ENCODE measurements at places on chromosomes 2 and 18. TPM values are rescaled to one million over a fixed set of nuclear protein-coding genes. Genes with fewer than 3 reads are reported as not detected.
A peak's percentile ranks its signal among the peaks of the same experiment; 100 is the strongest.

GRCh38 chr18:2871111-2871720 lies 24.4 kb downstream of the EMILIN2 start:
- H3K36me3 ChIP-seq, result no peaks in the 10 kb centered on the region
- H3K4me1 ChIP-seq, result peaks cover 14% of the 10 kb centered on the region
- peak; percentile 15 for DNase-seq
- no peaks in the 10 kb centered on the region for H3K27me3 ChIP-seq
- H3K4me3 ChIP-seq, result no peak overlapping the region
- no peak overlapping the region for H3K27ac ChIP-seq

- no peak overlapping the region for H3K4me3 ChIP-seq
- no peak overlapping the region for H3K27ac ChIP-seq
- no peaks in the 10 kb centered on the region for H3K4me1 ChIP-seq
- no peak for DNase-seq
- H3K36me3 ChIP-seq, result no peaks in the 10 kb centered on the region
- H3K27me3 ChIP-seq, result no peaks in the 10 kb centered on the region
Observed at GRCh38 chr2:164065038-164065437, 329.2 kb upstream of the FIGN start.

- H3K4me3 ChIP-seq, result no peak overlapping the region
- H3K27me3 ChIP-seq, result no peaks in the 10 kb centered on the region
- no peaks in the 10 kb centered on the region for H3K36me3 ChIP-seq
- no peak overlapping the region for H3K27ac ChIP-seq
- no peak for DNase-seq
Observed at GRCh38 chr2:234825616-234826015, 126.2 kb upstream of the SH3BP4 start.

RTP5 gene
- not detected for polyA plus RNA-seq

- no peak overlapping the region for H3K27ac ChIP-seq
- peaks cover 22% of the 10 kb centered on the region for H3K4me1 ChIP-seq
- DNase-seq, result no peak
- no peak overlapping the region for H3K4me3 ChIP-seq
- H3K27me3 ChIP-seq, result no peaks in the 10 kb centered on the region
Observed at GRCh38 chr18:77090546-77091174, 41.9 kb downstream of the MBP start.

DNA sequence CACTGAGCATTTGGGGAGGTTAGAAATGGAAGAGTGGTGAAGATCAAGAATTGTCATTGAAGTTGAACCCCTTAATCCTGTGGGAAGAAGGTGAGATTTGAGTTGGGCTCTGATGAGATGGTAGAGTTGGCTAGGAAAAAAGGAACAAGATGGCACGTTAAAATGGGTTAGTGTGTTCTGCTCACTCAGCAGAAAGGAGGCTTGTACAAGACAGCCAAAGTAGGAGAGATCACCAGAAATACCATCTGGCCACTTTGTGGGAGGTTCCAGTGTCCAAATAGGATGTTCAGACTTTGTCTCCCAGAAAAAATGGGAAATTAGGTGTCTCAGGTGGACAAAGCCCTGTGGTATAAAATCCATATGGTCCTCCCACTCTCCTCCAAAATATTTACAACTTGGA lies 56.0 kb upstream of the SLC14A2 start:
- DNase-seq, result no peak
- H3K27me3 ChIP-seq, result no peaks in the 10 kb centered on the region
- H3K4me3 ChIP-seq, result no peak overlapping the region
- H3K27ac ChIP-seq, result no peak overlapping the region
- H3K36me3 ChIP-seq, result no peaks in the 10 kb centered on the region

GRCh38 chr18:63192885-63193349 lies 126.7 kb downstream of the BCL2 start:
- no peak for DNase-seq
- no peak overlapping the region for H3K4me3 ChIP-seq
- peaks cover 1% of the 10 kb centered on the region for H3K4me1 ChIP-seq
- H3K27ac ChIP-seq, result no peak overlapping the region
- H3K36me3 ChIP-seq, result no peaks in the 10 kb centered on the region
- H3K27me3 ChIP-seq, result no peaks in the 10 kb centered on the region

CPSF3 gene
- polyA plus RNA-seq, result 14.4 TPM

UBE2F gene
- polyA plus RNA-seq, result 115 TPM

GRCh38 chr2:235940330-235940729 lies 227.9 kb downstream of the GBX2 start:
- H3K4me3 ChIP-seq, result no peak overlapping the region
- no peaks in the 10 kb centered on the region for H3K4me1 ChIP-seq
- DNase-seq, result peak; percentile 73
- no peaks in the 10 kb centered on the region for H3K36me3 ChIP-seq
- H3K27me3 ChIP-seq, result no peaks in the 10 kb centered on the region
- no peak overlapping the region for H3K27ac ChIP-seq

DNA sequence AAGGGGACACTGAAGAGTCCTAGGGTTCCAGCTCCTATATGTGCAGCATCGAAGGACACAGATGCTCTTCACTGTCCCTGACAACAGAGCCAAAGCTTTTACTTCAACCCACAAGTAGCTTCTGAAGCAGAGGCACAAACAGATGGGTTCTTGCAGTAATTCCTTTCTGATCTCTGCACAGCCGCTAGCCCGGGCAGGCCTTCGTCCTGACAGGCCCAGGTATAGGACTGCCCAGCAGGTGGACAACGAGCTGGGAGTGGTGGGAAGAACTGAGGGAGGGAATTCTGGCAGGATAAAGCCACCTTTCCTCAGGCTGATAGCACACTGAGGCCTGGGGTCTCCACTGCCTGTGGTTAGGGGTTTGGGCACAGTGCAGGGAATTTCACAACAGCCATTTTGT lies 94.8 kb downstream of the RHOB start:
- no peak overlapping the region for H3K4me3 ChIP-seq
- peaks cover 6% of the 10 kb centered on the region for H3K4me1 ChIP-seq
- no peaks in the 10 kb centered on the region for H3K27me3 ChIP-seq
- no peak for DNase-seq

GRCh38 chr2:207316906-207317305 lies 151.2 kb upstream of the KLF7 start:
- H3K27me3 ChIP-seq, result no peaks in the 10 kb centered on the region
- H3K4me1 ChIP-seq, result no peaks in the 10 kb centered on the region
- H3K4me3 ChIP-seq, result no peak overlapping the region
- no peak for DNase-seq
- no peak overlapping the region for H3K27ac ChIP-seq

- no peak overlapping the region for H3K4me3 ChIP-seq
- peaks cover 3% of the 10 kb centered on the region for H3K4me1 ChIP-seq
- H3K27me3 ChIP-seq, result no peaks in the 10 kb centered on the region
- no peak overlapping the region for H3K27ac ChIP-seq
- DNase-seq, result no peak
Observed at GRCh38 chr2:191641609-191642008, 36.3 kb upstream of the NABP1 start.

DNA sequence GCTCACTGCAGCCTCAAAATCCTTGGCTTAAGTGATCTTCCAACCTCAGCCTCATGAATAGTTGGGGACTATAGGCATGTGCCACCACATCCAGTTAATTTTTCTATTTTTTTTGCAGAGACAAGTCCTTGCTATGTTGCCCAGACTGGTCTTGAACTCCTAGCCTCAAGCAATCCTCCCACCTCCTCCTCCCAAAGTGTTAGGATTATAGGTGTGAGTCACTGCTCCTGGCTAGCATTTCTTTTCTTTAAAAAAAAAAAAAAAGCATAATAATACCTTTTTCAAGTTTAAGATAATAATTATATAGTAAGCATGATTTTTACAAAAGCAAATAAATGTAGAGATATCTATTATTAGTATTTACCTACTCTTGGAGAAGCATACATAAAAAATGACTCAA lies 36.1 kb downstream of the PPP4R1 start:
- no peaks in the 10 kb centered on the region for H3K27me3 ChIP-seq
- H3K4me3 ChIP-seq, result no peak overlapping the region
- no peaks in the 10 kb centered on the region for H3K4me1 ChIP-seq

DNA sequence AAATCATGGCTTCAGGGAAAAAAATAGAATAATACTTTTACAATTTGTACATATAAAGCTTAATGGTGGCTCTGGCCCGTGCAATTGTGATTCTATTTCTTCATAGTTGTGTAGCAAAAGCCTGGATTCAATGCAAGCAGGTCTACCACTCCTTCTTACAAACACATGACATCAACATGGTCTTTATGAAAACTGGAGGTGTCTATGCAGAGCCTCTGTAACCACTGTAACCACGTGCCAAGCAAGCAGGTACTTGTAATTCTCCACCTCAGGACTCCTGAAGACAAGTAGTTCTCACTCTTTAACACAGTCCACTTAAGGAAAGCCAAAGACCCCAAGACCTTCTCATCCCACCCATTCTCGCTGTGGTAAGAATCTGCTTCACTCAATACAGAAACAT lies 62.6 kb downstream of the METTL4 start:
- no peaks in the 10 kb centered on the region for H3K27me3 ChIP-seq
- no peak for DNase-seq
- H3K36me3 ChIP-seq, result no peaks in the 10 kb centered on the region
- H3K4me3 ChIP-seq, result no peak overlapping the region
- H3K4me1 ChIP-seq, result no peaks in the 10 kb centered on the region

- no peak overlapping the region for H3K27ac ChIP-seq
- no peak overlapping the region for H3K4me3 ChIP-seq
- DNase-seq, result no peak
- peaks cover 4% of the 10 kb centered on the region for H3K4me1 ChIP-seq
- H3K27me3 ChIP-seq, result no peaks in the 10 kb centered on the region
- H3K36me3 ChIP-seq, result no peaks in the 10 kb centered on the region
Observed at GRCh38 chr2:99496021-99496420, 6.2 kb upstream of the REV1 start.

DNA sequence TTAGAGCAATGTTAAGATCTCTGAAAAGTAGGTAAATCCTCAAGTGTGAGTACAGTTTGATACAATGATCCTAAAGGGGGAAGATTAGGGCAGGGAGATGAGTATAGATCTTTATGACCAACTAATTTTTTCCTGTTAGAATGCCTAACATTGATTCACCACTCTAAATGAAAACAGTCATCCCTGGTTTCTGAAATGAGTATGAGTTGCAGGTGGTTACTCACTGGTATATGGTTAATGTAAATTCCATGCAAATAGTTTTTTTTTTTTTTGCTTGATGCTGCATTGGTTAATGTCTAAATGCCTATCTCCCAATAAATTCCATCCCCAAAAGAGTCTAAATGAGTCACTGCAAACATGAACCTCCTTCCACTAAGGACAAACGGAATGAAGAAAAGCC lies 55.0 kb upstream of the SERPINB2 start:
- no peaks in the 10 kb centered on the region for H3K27me3 ChIP-seq
- no peaks in the 10 kb centered on the region for H3K36me3 ChIP-seq

DNA sequence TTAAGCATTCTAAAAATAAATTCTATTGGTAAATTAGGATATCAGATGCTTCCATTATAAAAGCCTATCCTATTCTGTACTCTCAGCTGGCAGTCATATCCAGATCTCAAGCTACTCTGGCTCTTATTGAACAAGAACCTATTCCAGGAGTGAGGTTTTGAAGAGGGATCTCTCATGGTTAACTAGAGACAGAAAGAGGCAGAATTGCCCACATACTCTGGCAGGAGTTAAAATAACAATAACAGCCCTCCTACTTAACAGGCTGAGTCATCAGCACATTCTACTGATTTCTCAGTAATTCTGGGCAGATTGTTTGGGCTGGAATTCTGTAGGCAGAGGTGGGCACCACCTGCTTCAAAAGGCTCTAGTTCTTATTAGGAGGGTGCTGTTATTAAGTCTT lies 142.0 kb upstream of the UNC80 start:
- no peaks in the 10 kb centered on the region for H3K4me1 ChIP-seq
- no peak for DNase-seq
- H3K27me3 ChIP-seq, result no peaks in the 10 kb centered on the region
- H3K36me3 ChIP-seq, result no peaks in the 10 kb centered on the region

DNA sequence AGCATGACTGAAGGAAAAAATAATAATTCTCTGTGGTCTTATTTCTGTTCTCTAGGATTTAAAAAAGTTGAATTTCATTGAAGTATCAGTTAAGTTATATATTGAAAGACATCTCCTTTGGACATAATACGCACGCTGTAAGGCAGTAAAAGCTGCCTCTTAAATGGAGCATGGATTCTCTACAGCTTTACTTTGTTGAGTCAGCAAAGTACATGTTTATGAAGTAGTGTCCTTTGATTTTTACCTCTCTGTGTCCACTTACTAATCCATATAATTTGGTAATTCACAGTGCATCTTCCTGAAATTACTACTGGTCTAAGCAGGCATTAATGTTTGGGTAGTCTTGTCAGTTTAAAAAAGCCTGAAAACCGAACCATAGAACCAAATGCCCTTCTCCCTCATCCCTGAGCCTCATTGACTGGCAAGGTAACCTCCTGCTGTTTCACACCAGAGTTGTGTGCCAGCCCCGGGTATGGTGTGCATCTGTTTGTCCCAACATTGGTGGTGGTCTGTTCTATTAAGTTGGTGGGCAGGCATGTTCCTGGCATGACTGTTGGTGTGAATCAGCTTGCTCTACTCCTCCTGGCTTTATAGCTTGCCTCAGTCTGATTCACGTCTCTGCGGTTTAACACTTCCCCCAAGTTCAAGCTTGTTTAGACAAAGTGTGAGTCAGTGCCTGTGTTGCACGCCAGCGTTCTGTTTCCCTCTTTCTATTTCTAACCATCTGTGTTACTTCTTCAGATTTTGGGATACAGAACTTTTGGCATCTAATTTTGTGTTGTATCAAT lies 71.0 kb upstream of the ITM2C start:
- DNase-seq, result peak; percentile 92
- peaks cover 41% of the 10 kb centered on the region for H3K4me1 ChIP-seq
- no peak overlapping the region for H3K4me3 ChIP-seq
- peaks cover 5% of the 10 kb centered on the region for H3K36me3 ChIP-seq
- no peaks in the 10 kb centered on the region for H3K27me3 ChIP-seq

GRCh38 chr2:24509840-24510239 lies 18.8 kb downstream of the NCOA1 start:
- no peaks in the 10 kb centered on the region for H3K27me3 ChIP-seq

DNA sequence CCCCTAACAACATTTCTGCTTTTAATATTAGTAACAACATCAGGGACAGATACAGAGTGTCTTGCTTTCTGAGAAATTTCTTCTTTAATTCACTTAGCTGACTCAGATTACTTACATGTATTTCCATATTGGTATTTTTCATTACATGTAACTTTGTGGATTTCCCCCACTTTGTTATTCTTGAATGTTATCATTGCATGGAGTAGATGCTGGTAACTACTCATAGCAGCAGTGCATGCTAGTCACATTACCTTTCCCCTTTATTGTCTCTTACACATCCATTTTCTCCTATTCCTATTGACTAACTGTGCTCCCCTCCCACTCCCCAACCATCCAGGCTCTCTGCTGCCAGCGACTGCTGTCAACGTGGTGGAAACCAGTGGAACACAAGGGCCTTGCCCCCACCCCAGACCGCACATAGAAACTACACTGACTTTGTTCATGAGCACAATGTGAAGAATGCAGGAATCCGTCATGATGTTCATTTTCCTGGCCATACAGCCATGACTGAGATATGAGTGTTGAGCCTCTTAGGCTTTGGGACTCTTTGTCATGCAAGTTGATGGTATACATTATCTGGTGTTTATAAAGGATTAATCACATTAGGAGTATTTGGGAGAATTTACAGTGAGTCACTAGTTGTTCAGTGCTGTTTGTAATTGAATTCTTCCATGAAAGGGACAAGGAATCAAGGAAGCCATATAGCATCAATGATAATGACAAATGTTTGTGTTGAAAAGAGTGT lies 91.0 kb downstream of the EPB41L5 start:
- H3K4me1 ChIP-seq, result peaks cover 17% of the 10 kb centered on the region
- H3K4me3 ChIP-seq, result no peak overlapping the region
- DNase-seq, result no peak
- no peak overlapping the region for H3K27ac ChIP-seq
- H3K27me3 ChIP-seq, result no peaks in the 10 kb centered on the region
- H3K36me3 ChIP-seq, result no peaks in the 10 kb centered on the region

TMEM87B gene
- polyA plus RNA-seq, result 10.2 TPM

MC4R gene
- polyA plus RNA-seq, result not detected
